ENCODE measurements at places on chromosomes 2 and 18.

GRCh38 chr2:29218071-29218470, 102.9 kb downstream of the CLIP4 start:
- DNase-seq: no peak

DNA sequence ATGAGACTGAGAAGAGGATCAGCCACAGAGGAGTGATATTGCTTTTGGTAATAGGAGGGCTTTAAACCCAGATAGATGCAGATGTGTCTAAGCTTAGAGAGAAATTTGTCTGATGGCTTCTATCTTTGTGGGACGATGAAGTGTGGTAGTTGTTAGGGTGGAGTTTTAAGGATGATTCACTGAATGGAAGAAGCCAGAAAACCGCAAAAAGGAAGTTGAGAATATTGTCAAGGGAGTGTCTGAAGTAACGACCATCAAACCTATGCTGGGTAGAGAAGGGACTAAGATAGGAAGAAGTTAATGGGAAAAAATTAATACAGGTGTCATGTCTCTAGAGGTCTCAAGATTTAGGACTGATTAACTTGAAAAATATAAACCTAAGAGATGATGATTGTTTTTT, 195.6 kb upstream of the MC4R start:
- DNase-seq: no peak

DNA sequence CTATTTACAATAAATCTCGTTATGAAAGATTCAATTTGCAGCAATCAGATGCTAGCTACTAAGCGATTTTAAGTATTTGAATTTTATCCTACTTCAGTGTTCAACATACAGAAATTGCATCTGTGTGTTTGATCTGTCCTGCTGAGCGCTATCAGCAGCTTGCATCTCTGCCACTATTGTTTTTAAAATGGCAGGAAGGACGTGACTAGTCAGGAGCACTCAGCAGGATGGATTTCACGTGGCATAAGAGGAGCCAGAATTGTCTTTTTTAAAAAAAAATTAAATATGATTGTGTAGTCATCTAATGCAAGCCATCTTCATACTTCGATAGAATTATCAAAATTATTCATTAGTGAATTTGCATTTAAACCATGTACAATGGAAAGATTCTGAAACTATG, 2.8 kb upstream of the KLHL14 start:
- no peak for DNase-seq

- no peak for DNase-seq
Measured at GRCh38 chr2:235348329-235348728, 145.5 kb upstream of the AGAP1 start.

DNA sequence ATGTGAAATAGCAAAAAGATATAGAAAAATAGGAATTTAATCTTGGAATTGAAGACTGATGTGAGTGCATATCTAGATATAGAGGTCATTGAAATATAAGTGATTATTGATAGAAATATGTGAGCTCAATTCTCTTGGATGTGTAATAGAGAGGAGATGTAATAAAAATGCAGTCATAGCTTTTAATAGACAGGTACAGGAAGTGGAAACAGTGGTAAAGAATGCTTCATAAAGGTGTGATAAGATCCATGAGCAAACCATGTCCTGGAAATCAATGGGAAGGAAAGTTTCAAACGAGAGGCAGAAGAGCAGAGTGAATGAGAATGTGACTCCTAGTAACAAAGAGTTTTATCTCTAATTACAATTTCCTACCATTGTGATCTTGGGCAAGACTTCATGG, 634.7 kb upstream of the ZNF804A start:
- DNase-seq: no peak
